ENCODE measurements at places on chromosomes 5 and 9.

GRCh38 chr5:116209166-116209565, 124.3 kb downstream of the COMMD10 start:
- no peak for DNase-seq

- no peak for DNase-seq
These were observed 111.3 kb upstream of the ALDH1B1 start for GRCh38 chr9:38281196-38281595.

DNA sequence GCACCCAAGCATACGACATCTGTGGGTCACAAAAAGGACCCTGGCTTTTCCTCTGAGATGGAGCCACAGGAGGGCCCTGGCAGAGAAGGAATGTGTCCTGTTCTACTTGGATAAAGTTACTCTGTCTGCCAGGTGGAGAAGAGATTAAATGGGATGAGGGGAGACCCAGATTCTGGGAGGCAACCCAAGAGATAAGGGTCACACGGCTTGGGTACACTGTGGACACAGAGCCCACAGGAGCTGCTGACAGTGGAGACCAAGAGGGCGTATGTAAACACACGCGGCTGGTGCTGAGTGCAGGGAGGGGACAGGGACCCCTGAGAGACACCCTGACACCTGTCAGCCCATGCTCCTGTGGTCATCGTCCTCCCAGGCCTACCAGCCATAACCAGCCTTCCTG, 6.2 kb downstream of the CDK20 start:
- DNase-seq = no peak

DNA sequence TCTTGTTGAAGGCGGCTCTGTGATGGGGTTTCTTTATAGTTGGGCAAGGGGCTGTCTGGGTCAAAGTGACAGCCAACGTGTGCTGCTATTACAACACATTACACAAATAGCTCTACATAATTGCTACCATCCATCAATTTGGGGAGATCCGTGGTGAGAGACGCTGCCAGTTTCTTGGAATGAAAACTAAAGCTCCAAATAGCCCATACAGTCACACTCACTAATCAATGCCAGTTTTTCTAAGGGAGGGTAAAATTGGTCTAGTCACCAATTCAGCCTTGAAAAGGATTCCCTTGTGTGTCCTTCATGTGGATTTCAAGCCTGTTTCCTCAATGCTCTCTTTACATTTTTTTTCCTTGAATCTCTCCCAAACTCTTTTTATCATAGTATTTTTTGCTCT, 343.3 kb upstream of the KLF4 start:
- no peak for DNase-seq

- no peak for DNase-seq
These were observed 175.3 kb downstream of the DAB2IP start for GRCh38 chr9:121826711-121827110.

GRCh38 chr9:115300874-115301273, 182.9 kb upstream of the TNC start:
- DNase-seq = no peak

DNA sequence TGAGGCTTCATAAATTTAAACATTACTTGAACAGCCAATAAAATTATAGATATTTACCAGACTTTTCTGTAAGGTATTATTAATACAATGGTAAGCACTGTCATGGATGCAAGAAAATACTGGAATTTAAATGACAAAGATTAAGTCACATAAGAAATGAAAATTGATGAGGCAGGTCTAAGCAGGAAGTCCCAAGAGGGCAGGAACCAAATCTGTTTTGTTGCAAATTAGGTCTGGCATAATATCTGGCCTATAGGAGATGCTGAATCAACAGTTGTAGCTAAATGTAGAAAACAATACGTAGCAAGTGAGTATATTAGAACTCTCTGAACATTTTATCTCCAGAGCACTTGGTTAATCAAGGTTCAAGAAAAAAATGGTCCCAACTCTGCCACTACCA, 142.5 kb downstream of the EBF1 start:
- no peak for DNase-seq

Measured in amniotic stem cell (primary cell).